ENCODE measurements at places on chromosomes 1 and 21.

GRCh38 chr21:36156815-36157670 lies at the start of gene DOP1B:
Gene DOP1B, plus strand, starts transcription at chr21:36156824. Its CDS starts 7,910 bp downstream, at chr21:36164734.
- DNase-seq = no peak

DNA sequence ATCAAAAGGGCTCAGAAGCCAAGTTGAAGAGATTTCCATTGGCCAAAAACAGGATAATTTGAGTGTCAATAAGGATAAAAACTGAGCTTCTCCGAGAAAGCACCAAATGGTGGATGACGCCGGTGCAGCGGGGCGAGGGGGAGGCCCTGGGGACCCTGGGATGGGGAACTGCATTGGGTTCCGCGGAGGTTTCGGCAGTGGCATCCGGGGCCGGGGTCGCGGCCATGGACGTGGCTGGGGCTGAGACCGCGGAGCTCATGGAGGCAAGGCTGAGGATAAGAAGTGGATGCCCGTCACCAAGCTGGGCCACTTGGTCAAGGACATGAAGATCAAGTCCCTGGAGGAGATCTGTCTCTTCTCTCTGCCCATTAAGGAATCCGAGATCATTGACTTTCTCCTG lies 97.2 kb downstream of the DMRTA2 start:
- DNase-seq = no peak

DNA sequence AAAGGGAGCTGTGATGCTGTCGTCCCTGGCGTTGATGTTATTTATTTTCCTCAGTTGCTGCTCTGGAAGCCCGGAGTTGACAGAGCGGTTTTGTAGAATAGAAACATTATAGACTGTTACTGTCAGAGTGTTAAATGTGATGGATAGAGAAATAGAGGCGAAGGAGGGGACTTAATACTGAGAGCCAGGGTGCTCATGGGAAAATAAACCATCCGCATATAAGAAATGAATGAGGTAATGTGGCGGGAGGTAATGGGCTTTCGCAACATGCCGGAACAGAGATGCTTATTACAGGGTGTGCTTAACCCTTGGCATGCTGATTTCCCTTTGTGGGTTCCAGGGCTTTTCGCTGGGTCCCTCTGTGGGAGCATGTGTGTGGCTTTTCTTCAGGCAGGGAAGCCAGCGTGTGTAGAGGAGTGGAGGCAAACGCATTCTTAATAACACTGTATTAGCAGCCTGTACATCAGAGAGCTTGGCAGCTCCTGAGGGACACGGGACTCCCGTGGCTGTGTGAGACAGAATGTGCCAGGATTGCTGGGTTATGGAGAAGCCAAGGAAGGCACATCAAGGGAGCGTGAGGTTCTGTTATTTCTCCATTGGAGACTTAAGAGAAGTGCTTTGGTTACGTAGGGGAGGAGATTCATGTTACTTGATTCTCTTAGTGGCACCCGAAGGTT lies 141.0 kb downstream of the PBX1 start:
- DNase-seq = no peak

DNA sequence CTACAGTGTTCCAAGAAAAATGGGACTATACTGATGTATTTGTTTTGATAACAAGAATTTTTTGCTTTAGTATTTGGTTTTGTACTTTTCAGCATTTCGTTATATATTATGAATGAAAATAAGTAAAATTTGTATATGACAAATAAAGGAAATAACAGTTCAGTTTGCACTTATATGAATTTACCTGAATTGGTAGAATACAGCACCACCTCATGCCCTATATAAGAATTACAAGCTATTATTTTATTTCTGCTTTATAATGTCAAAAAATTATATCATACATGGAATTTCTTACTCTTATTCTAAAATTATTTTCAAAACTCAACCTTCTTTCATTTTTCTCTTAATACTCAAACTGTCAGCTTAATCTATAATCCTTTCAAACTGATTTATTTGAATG lies 14.6 kb downstream of the EFCAB7 start:
- DNase-seq = peak; percentile 4

DNA sequence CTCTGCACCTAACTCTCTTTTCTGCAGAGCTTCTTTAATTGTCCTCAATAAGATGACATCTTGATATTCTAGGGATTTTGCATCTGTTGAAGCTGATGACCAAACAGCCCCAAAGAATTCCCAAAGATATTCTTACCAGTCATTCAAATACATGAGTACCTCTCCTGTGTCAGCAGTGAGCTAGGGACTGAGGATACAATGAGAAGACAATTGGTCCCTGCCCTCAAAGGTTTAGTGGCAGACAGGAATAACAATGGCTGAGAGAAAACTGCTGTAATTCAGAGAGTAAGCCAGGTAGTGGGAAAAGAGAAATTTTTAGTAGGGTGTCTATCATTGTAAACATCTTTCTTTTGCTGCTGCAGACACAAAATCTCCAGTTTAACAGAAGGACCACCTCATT lies 5.9 kb downstream of the MCOLN3 start:
- DNase-seq = no peak

- no peak for DNase-seq
Observed at GRCh38 chr1:227987181-227987580, 19.6 kb upstream of the WNT3A start.

DNA sequence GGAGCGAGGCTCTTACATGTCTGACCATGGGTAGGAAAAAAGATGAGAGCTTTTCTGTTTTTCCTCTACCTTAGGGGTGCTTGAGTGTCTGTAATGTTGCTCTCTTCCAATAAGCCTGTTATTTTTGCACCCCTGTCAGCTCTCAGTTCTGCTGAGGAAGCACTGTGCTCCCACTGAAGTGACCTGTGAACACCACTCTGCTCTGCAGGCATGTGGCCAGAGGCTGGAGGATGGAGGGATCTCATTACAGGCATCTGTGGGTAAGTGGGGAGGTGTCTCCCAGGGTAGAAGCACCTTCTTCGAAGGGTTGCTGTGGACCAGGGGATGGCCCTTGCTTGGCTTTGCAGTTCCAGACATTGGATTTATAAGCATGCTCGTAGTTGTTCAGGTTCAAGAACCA lies 56.8 kb upstream of the RBM15 start:
- no peak for DNase-seq

DNA sequence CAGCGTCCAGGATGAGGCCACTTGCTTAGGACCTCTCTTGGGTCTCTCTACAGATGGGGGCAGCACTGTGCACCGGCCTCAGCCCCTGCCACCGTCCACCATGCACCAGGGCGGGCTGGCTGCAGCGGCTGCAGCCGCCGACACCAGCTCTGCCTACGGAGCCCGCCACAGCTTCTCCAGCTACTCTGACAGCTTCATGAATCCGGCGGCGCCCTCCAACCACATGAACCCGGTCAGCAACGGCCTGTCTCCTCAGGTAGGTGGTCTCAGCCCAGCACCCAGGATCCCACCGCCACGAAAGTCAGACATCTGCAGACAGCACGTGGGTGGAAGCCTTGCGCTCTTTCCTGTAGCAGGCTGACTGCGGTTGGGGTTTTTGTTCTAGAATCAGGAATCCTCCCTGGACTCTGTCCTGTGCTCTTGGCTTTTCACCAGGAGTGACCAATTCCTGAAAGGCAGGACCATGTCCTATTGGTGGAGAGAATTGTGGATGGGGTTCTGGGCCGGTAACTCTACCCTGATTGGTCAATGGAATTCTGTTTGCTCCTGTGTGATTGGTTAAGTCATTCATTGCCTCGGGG lies 72.5 kb downstream of the PAX7 start:
- no peak for DNase-seq

DNA sequence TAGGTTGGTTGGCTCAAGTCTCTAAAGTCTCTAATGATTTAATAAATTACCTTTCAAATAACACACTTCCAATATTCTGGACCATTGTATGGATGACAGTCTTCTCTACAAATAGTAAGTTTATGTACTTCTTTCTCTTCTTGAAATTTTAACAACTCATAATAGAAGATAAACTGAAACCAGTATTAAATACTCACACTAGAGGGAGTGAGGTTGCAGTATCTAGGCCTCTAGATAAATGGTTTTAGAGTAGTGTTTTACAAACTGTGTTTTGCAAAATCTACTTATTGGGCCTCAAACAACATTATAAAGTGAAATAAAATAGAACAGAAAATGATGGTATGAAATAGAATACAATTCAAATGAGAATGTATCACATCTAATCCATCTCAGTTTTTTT lies 479.9 kb upstream of the BRINP3 start:
- no peak for DNase-seq

- peak; percentile 83 for DNase-seq
Observed at GRCh38 chr21:45353200-45353599, 51.8 kb upstream of the COL18A1 start.

DNA sequence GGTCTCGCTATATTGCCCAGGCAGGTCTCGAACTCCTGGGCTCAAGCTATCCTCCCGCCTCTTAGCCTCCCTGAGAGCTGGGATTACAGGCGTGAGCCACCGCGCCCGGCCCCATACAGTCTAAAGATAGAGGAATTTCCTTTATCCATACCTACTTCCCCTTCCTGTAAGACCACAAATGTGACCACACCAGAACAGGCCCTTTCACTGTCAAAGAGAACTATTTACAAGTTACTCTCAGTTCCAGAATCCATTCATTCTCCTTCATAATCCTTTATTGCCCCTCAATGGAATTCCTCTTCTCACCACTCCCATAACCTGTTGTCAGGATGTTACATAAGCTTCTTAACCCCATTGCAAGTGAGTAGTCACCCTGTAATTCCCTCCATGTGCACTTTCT lies 26.3 kb upstream of the SLC5A9 start:
- no peak for DNase-seq

GRCh38 chr1:71049951-71050598 lies 2.5 kb upstream of the PTGER3 start:
- peak; percentile 59 for DNase-seq

Data from muscle of back (tissue), 13 donors.